Pulmonary artery endothelial cell (primary cell): ENCODE measurements at places on chromosomes 13 and 19. TPM values are rescaled to one million over a fixed set of nuclear protein-coding genes. Genes with fewer than 3 reads are reported as not detected.

ZNF99 gene
- not detected in 2 replicates for total RNA-seq

LILRB2 gene
- not detected in 2 replicates for total RNA-seq

SYNE4 gene
- under 0.01 and 0.07 TPM in 2 replicates for total RNA-seq

NOTCH3 gene
- total RNA-seq = 0.95 and 1.1 TPM in 2 replicates

TUBA3C gene
- not detected in 2 replicates for total RNA-seq

ZNF599 gene
- 4.5 and 4.7 TPM in 2 replicates for total RNA-seq

THSD1 gene
- total RNA-seq = 28.1 and 44.6 TPM in 2 replicates

PLA2G4C gene
- 58.5 and 59.5 TPM in 2 replicates for total RNA-seq

BSG gene
- total RNA-seq = 237 and 352 TPM in 2 replicates

PSG3 gene
- not detected in 2 replicates for total RNA-seq

SELENOV gene
- not detected in 2 replicates for total RNA-seq

ZNF439 gene
- total RNA-seq = 0.26 and 4.5 TPM in 2 replicates

NPAS1 gene
- 0.20 TPM in 1 of 2 replicates, not detected in the other for total RNA-seq

DAND5 gene
- 0.07 TPM in 1 of 2 replicates, not detected in the other for total RNA-seq

MEDAG gene
- total RNA-seq = 11.6 and 21.6 TPM in 2 replicates

WDR18 gene
- total RNA-seq = 106 and 115 TPM in 2 replicates

TTC9B gene
- not detected in 2 replicates for total RNA-seq

PTPRH gene
- 0.46 and 1.2 TPM in 2 replicates for total RNA-seq

CBARP gene
- total RNA-seq = 2.1 and 2.2 TPM in 2 replicates

LRFN3 gene
- 2.6 and 3.0 TPM in 2 replicates for total RNA-seq

PEX11G gene
- total RNA-seq = 0.46 and 1.9 TPM in 2 replicates

S1PR4 gene
- total RNA-seq = 0.21 and 0.33 TPM in 2 replicates

KLF12 gene
- 8.2 and 9.1 TPM in 2 replicates for total RNA-seq

ZNF560 gene
- 2.1 TPM in 1 of 2 replicates, not detected in the other for total RNA-seq

LIG1 gene
- 50.2 and 57.6 TPM in 2 replicates for total RNA-seq

FGF22 gene
- total RNA-seq = 0.07 TPM in 1 of 2 replicates, not detected in the other

ZNF525 gene
- total RNA-seq = 6.0 and 8.1 TPM in 2 replicates

ZNF568 gene
- total RNA-seq = 12.1 and 13.3 TPM in 2 replicates

HCN2 gene
- total RNA-seq = 0.32 and 0.79 TPM in 2 replicates

TMEM238 gene
- total RNA-seq = 0.21 and 0.46 TPM in 2 replicates

OXGR1 gene
- total RNA-seq = not detected in 2 replicates

DYRK1B gene
- 9.2 and 12.4 TPM in 2 replicates for total RNA-seq

CLEC17A gene
- not detected in 2 replicates for total RNA-seq

KLHL1 gene
- not detected in 2 replicates for total RNA-seq

FPR2 gene
- total RNA-seq = not detected in 2 replicates

ZNF527 gene
- 4.0 and 4.1 TPM in 2 replicates for total RNA-seq

MAP4K1 gene
- 0.13 and 0.21 TPM in 2 replicates for total RNA-seq

FLT1 gene
- 48.0 and 110 TPM in 2 replicates for total RNA-seq

ZNF611 gene
- total RNA-seq = 8.7 and 11.1 TPM in 2 replicates

ERICH4 gene
- total RNA-seq = not detected in 2 replicates

ZNF414 gene
- 2.4 and 3.6 TPM in 2 replicates for total RNA-seq

PVR gene
- total RNA-seq = 187 and 206 TPM in 2 replicates

ZNF8 gene
- 3.7 and 3.8 TPM in 2 replicates for total RNA-seq

ZNF667 gene
- total RNA-seq = 2.5 and 3.6 TPM in 2 replicates

AP1M1 gene
- total RNA-seq = 67.3 and 99.7 TPM in 2 replicates

RFPL4AL1 gene
- 0.21 TPM in 1 of 2 replicates, not detected in the other for total RNA-seq
